ENCODE measurements at places on chromosomes 1 and 21.

- DNase-seq, result no peak
Measured at GRCh38 chr1:81899214-81899821, 98.6 kb downstream of the ADGRL2 start.

GRCh38 chr1:115330480-115331013 is 7.5 kb downstream of the NGF start:
- DNase-seq, result no peak

DNA sequence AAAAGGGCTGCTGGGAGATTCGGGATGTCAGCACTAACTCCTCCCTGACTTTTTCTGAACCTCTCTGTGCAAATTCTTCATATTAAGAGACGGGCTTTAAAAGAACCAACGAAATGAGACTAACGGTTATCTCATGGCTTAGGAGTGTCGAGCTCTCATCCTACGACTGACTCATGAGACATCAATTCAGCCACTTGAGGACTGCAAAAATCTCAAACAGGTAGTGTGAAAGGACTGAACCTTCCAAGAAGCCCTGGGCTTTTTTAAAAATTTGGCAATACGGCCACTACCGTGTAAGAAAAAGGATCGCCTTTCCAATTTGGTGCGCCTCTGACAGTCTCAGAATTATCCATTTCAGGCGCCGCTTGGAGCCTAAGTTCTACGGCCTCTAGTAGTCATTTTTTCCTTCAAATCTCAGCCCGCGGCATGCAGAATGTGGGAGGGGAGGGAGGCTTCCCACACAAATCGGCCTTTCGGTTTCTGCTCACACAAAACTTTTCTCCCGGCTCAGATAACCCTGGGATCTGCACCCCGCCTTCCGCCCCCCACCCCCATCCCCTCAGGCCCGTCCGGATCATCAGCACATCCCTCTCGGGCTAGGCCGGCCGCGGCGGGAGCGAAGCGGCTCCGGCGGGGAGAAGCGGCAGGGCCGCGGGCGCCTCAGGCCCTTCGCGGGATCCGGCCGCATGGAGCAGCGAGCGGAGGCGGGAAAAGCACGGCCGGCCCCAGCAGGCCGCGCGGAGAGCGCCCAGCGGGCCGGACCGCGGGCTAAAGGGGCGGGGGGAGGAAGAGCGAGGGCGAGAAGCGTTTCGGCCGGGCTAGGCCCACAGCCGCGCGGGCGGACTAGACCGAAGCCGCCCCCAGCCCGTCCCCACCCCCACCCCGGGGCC is 618 bp downstream of the HNRNPR start:
- peak; percentile 56 for DNase-seq

- DNase-seq, result no peak
Measured at GRCh38 chr21:39022035-39022434, 161.2 kb downstream of the PSMG1 start.

- DNase-seq, result no peak
Measured at GRCh38 chr1:229759037-229759435, 133.0 kb downstream of the URB2 start.

DNA sequence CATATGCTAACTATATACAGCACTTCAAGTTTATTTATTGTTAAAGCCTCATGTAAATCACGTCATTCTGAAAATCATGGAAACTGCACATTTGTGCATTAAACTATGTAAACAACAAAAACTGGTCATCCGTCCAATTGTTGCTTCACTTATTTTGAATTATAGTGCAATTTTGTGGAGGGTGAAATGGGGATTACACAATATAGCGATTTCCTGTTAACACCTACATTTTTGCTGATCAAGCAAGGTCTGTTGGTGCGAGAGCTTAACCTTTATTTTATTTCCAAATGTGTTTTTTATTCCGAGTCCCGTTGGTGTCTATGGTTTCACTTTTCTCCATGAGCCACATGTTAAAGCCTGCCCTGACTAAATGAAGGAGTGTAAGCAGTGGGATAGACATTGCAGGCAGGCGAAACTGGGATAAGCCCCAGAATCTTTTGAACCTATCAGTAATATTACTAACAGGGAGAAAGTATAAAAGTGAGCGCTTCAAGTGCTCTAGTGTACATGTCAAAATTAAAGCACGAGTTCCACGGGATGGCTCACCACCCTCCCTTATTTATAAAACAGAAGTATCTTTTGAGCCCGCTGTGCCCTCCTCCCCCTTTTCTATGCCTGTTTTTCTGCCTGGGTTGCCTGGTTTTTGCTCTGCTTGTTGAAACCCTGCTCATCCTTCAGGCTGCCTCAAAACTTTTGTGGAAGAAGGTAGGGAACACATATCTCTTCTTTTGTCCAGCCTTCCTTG is 120.7 kb downstream of the NFIA start:
- no peak for DNase-seq

GRCh38 chr1:94237291-94238226 is at the start of gene ARHGAP29:
Gene ARHGAP29 (minus strand): TSS chr1:94237584. CDS start chr1:94231611, 5,973 bp downstream.
- DNase-seq, result no peak

DNA sequence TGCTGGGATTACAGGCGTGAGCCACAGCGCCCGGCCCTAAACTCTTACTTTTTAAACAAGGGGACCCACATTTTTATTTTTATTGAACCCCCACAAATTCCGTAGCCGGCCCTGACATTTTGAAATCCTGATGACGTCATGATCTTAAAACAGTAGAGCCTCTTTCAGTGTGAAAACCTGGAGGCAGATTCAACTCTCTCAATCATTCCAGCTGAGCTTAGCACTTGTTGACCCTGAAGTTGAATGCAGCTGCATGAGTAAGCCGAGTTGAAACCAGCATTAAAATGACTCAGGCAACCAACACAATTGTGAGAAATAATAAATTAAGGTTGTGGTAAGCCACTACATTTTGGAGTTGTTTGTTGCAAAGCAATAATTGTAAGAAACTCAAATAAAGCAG is 93.9 kb upstream of the ADGRL4 start:
- no peak for DNase-seq

- no peak for DNase-seq
Measured at GRCh38 chr1:222424826-222425225, 123.1 kb downstream of the HHIPL2 start.

DNA sequence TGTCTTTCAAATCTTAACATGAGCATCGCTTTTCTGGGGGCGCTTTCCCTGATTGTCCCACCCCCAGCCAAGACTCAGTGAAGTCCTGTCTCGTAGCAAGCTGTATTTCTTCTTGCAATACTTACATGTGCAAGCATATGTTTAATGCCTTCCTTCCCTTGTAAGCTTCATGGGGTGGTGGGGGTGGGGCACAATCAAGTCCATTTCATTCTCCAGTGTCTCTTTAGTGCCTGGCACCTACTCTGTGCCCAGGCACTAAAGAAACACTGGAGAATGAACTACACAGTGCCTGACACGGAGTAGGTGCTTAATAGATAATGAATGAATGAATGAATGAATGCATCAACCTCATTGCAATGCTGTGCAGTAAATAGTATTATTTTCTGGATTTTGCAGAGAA is 143.1 kb downstream of the PLPP3 start:
- DNase-seq, result no peak

GRCh38 chr1:209375671-209376365 is 207.7 kb upstream of the CAMK1G start:
- DNase-seq, result no peak

- DNase-seq, result peak; percentile 33
Measured at GRCh38 chr1:229557913-229558414, 543 bp downstream of the ABCB10 start.

GRCh38 chr1:3021801-3022401 is 634 bp downstream of the ACTRT2 start:
- no peak for DNase-seq

GRCh38 chr1:2382621-2383361 is 8.6 kb downstream of the MORN1 start:
- DNase-seq, result no peak

GRCh38 chr1:234915924-234916675 is 212.5 kb downstream of the TOMM20 start:
- DNase-seq, result peak; percentile 28

DNA sequence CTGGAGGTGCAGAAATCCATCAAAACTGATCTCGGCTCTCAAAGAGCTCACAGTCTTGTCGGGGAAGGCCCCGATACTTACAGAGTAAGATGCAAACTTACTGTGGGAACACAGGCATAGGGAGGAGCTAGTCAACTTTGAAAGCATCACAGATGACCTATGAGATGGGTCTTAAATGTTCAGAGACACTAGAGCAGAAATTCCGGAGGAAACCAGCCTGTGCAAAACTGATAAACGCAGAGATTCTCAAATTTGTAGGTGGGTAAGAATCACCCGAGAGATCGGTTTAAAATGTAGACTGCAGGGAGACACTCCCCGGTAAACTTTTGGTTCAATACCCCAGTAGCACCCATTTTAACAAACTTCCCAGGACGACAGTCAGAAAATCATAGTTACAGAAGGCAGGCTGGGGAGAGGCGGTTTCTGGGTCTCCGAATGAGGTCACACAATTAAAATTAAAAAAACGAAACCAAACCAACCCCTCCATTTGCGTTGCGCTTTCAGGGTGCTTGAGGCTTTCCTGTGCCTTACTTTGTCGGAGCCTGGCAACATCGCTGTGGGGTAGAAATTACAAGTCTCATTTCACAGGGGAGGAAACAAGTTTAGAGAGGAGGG is 755 bp upstream of the THRAP3 start:
- peak; percentile 92 for DNase-seq

DNA sequence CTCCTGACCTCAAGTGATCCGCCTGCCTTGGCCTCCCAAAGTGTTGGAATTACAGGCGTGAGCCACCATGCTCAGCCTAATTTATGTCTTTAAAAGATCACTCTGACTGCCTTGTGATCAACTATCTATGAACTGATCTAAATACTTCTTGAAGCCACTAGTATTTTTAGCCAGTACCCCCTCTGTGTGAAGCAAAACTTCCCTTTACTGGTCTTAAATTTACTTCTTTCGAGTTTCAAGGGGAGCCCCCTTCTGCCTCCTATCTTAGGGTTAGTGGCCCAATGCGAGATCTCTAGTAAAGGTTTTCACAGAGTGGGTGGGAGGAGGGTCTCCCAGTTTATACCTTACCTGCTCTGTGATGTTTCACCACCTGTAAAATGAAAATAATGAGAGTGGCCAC is 66.1 kb upstream of the RPL11 start:
- DNase-seq, result no peak

- no peak for DNase-seq
Measured at GRCh38 chr1:213266983-213267772, 216.1 kb downstream of the RPS6KC1 start.

DNA sequence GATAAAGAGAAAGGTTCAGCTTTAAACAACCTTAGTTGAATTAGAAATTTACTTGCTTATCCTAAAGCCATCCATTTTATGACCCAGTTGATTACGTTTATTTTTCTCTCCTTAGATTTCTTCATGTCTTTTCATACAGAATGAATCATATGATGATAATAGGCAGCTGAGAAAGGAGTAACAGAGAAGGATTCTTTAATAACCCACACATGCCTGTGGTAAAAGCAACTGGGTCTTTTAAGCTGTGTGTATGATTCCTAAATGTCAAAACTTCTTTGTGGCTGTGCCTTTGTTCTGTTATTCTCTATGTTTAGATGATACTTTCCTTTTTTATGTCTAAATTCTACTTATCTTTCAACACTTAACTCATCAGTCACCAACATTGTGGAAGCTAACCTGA is 626.5 kb downstream of the NCAM2 start:
- DNase-seq, result no peak

DNA sequence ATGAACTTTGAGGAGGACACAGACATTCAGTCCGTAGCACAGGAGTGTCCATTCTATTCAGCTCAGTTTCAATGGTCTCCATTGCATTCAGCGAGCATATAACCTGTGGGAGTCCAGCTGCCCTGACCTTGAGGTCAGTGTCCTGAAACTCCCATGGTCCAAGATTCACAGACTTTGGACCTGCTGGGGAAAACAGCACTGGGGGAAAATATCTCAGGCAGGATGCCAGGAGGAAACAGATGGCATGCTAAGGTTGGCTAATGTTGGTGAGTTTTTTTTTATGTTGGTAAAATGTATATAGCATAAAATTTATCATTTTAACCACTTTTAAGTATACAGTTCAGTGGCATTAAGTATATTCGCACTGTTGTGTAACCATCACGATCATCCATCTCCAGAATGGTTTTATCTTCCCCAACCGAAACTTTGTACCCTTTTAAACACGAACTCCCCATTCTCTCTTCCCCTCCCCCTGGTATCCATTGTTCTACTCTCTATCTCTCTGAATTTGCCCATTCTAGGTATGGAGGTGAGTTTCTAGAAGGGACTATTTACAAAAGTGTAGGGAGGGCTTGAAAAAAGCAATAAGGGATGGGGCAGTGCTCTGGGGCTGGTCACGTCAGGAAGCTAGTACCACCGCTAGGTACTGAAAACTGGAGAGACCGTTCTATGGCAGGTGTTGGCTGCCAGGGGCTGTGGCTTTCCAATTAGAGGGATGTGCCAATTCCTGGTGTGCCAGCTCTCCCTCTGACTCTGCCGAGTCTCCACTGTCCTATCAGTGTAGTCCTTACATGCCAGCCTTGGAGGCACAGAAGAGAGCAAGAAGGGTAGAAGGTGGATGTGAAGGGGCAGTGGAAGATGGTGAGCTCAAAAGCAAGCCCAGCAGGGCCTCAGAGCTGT is 85.3 kb downstream of the FOXD2 start:
- no peak for DNase-seq

GRCh38 chr1:8293118-8293517 is 24.8 kb upstream of the SLC45A1 start:
- no peak for DNase-seq

DNA sequence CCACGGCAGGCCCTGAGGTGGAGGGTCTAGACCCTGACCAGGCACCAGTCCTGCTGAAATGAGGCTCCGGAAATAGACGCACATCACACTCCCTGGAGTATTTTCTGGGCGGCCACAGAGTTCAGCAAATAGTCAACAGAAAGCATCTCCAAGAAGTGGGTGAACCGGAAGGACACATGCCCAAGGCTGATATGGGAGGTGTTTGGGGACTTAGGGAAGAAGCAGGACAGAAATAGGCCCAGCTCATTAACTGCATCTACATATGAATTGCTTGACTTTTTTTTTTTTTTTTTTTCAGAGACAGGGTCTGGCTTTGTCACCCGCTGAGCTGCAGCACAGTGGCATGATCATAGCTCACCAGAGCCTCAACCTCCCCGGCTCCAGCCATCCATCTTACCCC is 36.5 kb upstream of the GPR157 start:
- DNase-seq, result no peak

DNA sequence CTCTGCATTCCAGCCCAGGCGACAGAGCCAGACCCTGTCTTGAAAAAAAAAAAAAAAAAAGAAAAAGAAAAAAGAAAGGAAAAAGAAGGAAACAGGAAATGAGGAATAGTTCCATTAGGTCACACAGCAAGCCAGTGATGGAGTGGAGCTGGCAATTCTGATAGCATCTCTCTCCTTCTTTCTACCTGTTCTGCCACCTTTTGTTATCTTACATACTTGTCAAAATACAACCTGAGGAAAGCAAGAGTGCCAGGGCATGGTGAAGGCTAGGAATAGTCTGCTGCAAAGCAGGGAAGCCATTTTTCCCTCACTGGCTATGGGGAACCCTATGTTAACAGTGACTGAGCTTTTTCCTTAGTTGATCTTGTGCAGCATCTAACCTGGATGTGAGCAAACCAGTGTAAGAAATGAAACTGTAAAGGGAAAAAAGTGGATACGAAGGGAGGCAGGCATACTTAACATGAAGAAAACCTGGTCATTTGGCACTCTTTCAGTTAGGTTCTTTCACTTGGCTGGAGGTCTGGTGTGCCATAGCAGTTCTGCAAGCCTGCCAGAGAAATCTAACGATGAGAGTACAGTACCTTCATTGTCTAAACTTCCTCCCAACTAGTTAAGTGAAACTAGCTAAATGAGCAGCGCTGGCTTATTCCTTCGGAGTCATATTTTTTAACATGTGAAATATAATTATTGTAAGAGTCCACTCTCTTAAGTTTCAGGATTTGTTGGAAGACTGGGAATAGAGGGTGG is 17.9 kb upstream of the THEM5 start:
- no peak for DNase-seq
